ENCODE measurements at places on chromosomes 7 and 10.

GRCh38 chr7:140236626-140237025 lies 59.8 kb upstream of the KDM7A start:
- DNase-seq = no peak

- DNase-seq = no peak
Observed at GRCh38 chr10:7787150-7787856, 490 bp downstream of the KIN start.

- DNase-seq = no peak
Observed at GRCh38 chr10:92202536-92202935, 88.3 kb downstream of the CPEB3 start.

DNA sequence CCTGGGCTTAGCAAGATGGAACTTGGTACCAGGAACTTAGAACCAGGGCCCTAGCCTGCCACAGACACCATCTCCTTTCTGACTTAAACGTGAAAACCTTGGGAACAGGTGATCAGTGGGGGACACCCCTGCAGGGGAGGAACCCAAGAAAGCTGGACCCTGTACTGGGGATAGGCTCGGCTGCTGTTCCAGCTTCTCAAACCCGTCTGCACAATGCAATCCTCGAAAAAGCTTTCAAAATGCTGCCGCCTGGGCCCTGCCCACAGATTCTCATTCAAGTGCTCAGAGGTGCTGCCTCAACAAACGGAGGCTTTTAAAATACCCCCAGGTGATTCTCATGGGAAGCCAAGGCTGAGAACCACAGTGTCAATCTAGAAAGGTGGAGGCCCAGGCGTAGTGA lies 169.7 kb downstream of the ARHGAP21 start:
- DNase-seq = no peak

GRCh38 chr10:132584081-132584480 lies 46.5 kb downstream of the INPP5A start:
- no peak for DNase-seq

- DNase-seq = no peak
Observed at GRCh38 chr7:98810153-98810802, 59.5 kb downstream of the TMEM130 start.

- no peak for DNase-seq
Observed at GRCh38 chr7:30745261-30745941, 6.5 kb upstream of the INMT start.

DNA sequence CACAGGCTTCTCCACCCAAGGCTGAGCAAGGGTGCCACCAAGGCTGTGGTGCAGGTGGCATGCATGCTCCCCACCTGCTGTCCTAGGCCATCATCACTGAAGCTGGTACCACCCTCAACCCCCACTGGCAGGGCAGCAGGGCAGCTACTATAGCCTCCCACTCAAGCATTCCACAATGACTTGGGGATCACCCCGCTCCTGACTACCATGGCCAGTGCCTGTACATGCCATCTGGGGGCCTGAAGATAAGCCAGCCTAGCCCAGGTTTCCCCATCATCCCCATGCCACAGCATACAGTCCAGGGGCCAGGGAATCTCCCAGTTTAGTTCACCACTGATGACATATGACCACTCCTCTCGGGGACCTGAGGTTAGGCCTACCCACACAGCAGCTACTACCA lies 510.9 kb upstream of the LRRTM3 start:
- no peak for DNase-seq

GRCh38 chr10:60769406-60769805 lies 8.9 kb upstream of the CDK1 start:
- no peak for DNase-seq

- no peak for DNase-seq
Observed at GRCh38 chr10:33306126-33306525, 28.3 kb downstream of the NRP1 start.

GRCh38 chr10:124829447-124830115 lies 28.0 kb downstream of the ABRAXAS2 start:
- DNase-seq = no peak

DNA sequence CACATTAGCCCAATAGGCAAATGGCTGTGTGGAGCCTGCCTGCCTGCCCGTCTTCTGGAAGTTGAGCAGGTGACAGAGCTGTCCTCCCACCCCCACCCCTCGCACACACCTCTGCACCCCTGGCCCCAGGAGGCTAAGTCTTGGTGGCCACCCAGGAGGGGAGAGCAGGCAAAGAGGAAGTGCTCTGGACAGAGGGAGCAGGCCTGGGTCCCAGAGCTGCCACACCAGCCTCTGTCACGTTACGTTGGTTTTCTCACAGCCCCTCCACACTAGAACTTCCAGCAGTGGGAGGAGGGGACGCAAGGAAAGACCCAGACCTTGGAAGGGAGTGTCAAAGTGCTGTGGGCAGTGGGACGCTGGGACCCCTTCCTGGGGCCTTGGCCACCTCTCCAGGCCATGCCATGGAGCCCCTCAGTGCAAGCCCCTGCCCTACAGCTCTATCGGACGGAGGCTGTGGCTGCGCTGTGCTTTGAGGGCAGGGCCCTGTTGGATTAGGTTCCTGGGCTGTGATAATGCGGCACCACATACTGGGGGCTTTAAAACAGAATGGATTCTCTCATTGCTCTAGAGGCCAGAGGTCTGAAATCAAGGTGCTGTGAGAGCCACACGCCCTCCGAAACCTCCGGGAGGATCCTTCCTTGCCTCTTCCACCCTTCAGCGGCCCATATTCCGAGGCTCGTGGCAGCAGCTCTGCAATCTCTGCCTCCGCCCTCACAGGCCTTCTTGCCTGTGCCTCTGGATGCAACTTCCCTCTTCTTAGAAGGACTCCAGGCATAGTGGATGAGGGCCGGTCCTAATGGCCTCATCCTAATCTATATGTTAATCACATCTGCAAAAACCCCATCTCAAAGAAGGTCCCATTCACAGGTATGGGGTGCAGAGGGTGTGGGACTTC lies 9.9 kb downstream of the PRKAG2 start:
- no peak for DNase-seq

DNA sequence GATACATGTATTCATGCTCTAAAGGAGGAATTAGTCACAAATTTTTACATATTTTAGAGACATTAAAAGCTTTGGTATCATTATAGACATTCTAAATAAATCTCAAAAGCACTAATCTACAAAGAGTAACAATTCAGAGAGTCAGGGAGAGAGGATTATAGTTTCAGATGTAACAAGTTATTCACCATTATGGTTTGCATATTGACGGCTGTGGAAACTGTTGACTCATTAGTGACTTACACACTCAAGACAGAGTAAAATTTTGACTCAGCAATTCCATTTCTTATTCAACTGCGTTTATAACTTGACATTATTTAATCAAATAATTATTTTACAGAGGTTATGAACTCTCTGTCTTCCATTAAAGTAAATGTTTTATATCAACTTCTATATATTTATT lies 95.4 kb upstream of the SEMA3C start:
- DNase-seq = no peak

DNA sequence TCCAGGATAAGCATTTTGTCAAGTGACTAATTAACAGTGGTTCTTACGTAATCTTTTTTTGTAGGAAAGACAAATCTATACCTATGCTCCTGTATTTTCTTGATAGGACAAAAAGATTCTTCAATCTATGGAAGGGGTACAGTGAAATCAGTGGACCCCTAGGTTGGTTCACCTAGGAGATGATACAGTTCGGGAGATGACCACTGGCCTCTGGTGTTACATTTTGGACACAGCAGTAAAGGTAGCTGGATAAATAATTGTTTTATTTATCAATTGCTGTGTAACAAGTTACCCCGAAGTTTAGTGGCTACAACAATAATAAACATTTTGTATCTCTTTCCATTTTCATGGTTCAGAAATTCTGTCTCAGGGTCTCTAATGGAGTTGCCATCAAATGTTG lies 288.2 kb upstream of the MAGI2 start:
- DNase-seq = no peak

- no peak for DNase-seq
Observed at GRCh38 chr7:47685151-47685550, 103.2 kb upstream of the TNS3 start.

- no peak for DNase-seq
Observed at GRCh38 chr7:4787947-4788626, 12.7 kb downstream of the AP5Z1 start.

DNA sequence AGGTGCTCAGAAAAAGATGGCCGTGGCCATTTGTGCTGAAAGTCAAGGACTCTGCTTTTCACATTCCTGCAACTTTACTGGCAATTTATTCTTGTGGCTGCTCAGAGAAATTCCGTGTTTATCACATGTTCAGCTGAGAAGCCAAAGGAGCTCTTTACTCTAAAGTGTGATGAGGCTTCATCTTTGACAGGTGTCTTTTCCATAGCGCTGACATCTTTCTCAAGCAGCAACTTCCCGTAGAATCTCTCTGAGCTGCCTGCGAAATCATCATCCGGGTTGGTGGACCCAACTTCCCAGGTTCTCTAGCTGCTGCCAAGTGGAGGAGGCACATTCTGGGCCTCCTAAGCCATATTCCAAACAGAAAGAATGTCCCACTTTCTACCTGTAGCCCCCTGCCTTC lies 16.9 kb upstream of the NPS start:
- DNase-seq = no peak

DNA sequence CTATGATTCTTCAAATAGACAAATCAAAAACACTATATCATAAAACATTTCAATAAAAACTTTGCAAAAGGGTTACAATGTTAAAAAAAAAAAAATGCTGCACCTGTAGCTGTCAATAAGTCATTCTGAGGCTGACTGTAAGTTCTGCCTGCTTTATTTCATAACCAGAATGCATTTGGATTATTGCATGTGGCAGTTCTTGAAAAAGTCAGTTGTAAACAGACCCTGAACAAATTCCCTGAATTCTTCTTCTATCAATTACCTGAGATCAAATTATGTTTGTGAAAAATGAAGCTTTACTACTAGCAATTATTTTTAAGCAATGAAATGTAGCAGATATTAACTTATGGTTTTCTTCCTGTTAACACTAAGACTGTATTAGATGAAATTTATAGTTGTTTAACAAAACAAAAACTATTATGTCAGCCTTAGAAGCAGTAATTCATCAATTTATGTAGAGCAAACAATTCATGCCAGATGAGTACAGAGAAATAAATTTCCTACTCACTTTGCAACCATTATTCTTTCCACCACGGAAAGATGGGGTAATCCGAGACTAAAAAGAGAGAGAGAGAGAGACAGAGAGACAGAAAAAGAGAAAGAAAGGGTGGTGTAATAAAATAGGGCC lies 107.8 kb downstream of the SFMBT2 start:
- no peak for DNase-seq

DNA sequence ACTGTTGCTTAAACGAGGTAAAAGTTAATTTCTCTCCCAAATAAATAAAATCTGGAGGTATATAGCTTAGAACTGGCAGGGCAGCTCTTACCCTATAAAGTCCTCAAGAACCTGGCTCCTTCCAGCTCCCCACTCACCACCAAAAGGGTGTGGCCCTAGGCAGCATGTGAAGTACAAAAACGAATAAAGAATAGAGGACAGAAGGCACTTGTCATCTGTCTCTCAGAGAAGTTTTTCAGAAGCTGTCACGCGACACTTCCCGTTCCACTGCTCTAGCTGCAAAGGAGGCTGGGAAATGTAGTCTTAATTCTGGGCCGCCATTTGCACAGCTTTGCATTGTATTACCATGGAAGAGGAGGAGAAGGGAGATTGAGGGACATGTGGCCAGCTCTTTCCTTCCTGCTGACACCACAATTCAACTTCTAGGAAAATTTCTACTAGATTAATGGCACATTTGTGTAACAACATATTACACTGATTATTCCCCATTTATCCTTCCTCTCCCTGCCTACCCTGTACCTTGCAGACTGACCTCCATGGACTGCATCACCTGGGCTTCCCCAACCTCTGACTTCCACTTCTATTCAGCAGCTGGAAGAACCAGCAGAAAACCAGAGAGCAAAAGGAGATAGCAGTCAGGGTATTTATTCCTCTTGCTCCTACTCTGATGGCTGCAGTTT lies 62.2 kb downstream of the CCDC71L start:
- peak; percentile 73 for DNase-seq

- no peak for DNase-seq
Observed at GRCh38 chr10:91140995-91141549, 79.4 kb upstream of the PCGF5 start.

DNA sequence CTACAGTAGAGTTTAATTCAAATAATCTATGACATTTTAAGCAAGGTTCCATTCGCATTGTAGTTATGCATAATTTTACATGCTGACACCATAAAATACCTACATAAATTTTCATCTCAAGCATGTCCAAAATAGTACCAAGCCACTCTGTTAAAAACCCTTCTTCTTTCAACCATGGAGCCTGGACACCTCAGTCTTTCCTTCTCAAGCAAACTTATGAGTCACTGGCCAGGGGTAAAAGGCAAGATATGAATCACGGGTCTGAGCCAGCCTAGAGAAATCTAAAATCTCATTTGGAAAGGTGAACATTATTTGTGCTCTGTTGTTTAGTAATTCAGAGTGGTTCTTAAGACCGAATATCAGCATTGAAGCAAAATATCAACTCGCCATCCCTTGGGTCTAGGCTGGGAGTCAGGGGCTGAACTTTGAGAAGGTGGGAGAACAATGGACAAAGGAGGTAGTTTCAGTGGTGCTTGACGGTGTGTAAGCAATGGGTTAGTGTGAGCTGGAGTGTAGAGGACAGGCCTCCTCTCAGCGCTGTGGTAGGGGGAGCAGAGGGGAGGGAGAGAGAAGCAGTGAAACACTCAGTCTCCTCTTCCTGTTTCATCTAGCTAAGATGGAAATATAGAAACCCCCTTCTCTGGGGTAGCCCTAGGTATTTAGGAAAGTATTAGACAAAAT lies 19.1 kb upstream of the GPAM start:
- no peak for DNase-seq

GRCh38 chr7:107924841-107925504 lies 34.0 kb downstream of the DLD start:
- DNase-seq = no peak

DNA sequence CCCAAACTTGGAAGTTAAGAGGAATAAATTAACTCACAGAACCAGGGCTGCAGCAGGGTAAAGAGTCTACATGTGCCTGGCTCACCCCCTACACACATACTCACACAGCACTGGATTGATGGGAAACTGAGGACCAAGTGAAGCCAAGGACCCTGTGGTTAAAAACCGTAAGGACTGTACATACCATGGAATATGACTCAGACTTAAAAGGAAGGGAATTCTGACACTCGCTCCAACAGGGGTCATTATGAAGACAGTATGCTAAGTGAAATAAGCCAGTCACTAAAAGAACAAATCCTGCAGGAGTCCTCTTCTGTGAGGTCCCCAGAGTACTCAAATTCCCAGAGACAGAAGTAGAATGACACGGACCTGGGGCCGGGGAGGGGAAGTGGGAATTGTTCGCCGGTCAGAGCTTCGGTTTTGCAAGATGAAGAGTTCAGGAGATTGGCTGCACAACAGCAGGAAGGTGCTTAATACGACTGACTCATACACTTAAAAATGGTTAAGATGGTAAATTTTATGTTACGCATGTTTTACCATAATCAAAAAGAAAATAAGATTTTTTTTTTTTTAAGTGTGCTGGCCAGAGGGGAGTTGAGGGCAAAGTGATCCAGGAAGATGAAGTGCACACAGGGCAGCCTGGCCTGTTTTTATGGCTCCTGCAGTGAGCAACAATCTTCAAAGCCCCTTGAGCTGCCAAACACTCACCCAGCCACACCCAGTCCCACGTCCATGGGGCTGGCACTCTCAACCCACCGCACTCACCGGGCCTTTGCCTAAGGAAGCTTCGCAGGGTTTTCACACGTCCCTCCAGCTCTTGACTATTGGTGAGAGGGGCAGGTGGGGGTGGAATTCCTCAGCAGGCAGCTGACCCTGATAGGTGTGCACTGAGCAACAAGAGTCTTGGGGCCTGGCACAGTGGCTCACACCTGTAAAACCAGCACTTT lies 26.4 kb downstream of the DRGX start:
- DNase-seq = no peak
